Fibroblast of villous mesenchyme (primary cell): ENCODE measurements at places on chromosomes 12 and 14. TPM values are rescaled to one million over a fixed set of nuclear protein-coding genes. Genes with fewer than 3 reads are reported as not detected.

PRH2 gene
- 0.32 and 0.43 TPM in 2 replicates for total RNA-seq

JDP2 gene
- total RNA-seq: 36.4 and 51.4 TPM in 2 replicates

FOXA1 gene
- total RNA-seq: 0.32 TPM in 1 of 2 replicates, not detected in the other

PMCH gene
- total RNA-seq: not detected in 2 replicates

TSPAN19 gene
- total RNA-seq: not detected in 2 replicates

IL22 gene
- not detected in 2 replicates for total RNA-seq

ANKLE2 gene
- 94.4 and 118 TPM in 2 replicates for total RNA-seq

KRT80 gene
- 0.32 and 1.3 TPM in 2 replicates for total RNA-seq

PLEK2 gene
- total RNA-seq: 2.2 and 4.5 TPM in 2 replicates

PRPH gene
- under 0.01 TPM in 1 of 2 replicates, not detected in the other for total RNA-seq

PPP1R1A gene
- not detected in 2 replicates for total RNA-seq

REP15 gene
- total RNA-seq: 0.86 and 1.3 TPM in 2 replicates

TMEM233 gene
- not detected in 2 replicates for total RNA-seq

LARP4 gene
- total RNA-seq: 26.1 and 57.9 TPM in 2 replicates

SERPINA3 gene
- 0.32 TPM in 1 of 2 replicates, not detected in the other for total RNA-seq

SUOX gene
- total RNA-seq: 13.5 and 17.3 TPM in 2 replicates

GCH1 gene
- 2.3 and 9.1 TPM in 2 replicates for total RNA-seq

DUSP16 gene
- total RNA-seq: 8.1 and 12.1 TPM in 2 replicates

PRR4 gene
- total RNA-seq: 2.3 and 3.5 TPM in 2 replicates

MAGOHB gene
- 19.3 and 20.3 TPM in 2 replicates for total RNA-seq

NANOG gene
- total RNA-seq: not detected in 2 replicates

LAG3 gene
- total RNA-seq: 0.43 and 0.64 TPM in 2 replicates
